ENCODE measurements at places on chromosomes 4 and X.
A peak's percentile ranks its signal among the peaks of the same experiment; 100 is the strongest.

DNA sequence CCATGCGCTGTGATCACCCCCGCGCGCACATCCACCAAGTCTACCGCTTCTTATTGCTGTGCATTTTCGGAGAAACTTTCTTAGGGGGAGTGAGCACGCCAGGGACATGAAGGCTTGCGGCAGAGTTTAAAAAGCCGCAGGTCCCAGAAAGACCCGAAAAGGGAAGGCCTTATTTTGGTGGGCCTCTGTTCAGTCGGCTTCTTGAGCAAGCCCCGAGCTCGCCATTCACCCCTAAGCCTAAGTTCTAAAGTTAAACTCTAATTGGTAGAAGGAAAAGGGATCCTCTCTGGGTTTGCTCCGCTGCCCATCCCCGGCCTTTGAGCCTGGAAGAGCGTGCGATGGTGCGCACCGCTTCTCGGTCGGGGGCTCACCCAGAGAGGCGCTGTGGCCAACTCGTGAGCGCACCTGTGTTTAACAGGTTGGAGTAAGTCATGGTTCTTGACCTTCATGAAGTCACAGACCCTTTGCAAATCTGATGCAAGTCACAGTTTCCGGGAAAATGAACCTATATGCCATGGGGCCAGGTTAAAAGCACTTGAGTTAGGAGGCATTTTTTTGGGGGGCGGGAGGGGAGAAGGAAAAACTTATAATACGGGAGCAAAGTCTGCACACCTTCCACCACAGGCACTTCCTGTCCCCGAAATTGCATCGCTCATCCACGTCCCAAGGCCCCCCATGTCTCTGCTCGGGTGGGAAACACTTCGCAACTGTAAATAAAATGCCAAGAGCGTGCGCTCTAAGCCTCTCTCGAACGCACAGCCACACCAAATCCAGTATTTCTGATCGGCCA, 1.9 kb downstream of the PHOX2B start:
- DNase-seq, result no peak

GRCh38 chr4:41541687-41542094, 3.7 kb downstream of the LIMCH1 start:
- no peak for DNase-seq

DNA sequence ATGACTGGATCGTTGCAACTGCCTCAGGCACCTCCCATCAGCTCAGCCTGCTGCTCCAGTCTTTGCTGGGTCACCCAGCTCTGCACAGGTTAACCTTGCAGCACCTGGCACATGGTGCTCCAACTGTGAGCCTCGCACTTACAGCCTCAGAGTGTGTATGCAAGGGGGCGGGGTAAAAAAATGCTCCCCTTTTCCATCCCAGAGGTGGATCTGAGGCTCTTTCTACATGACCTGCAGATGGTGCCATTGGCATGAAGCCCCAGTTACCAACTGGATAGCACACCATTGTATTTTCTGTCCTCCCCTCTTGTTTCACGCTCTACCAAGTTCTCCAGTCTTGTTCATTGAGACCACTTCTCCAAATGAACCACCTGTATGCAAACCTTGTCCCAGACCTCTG, 46.2 kb upstream of the TRPC3 start:
- DNase-seq, result peak; percentile 43

GRCh38 chrX:101219116-101219863, at the start of gene DRP2:
TSS of gene DRP2 (plus strand) at chrX:101219786. CDS start at chrX:101231648, 11,862 bp downstream.
- no peak for DNase-seq

GRCh38 chr4:108425988-108426387, 194.4 kb upstream of the RPL34 start:
- DNase-seq, result no peak

GRCh38 chr4:6812766-6813165, 30.2 kb downstream of the KIAA0232 start:
- no peak for DNase-seq

- no peak for DNase-seq
These were observed 166.4 kb downstream of the TRIML1 start for GRCh38 chr4:188305690-188306089.

DNA sequence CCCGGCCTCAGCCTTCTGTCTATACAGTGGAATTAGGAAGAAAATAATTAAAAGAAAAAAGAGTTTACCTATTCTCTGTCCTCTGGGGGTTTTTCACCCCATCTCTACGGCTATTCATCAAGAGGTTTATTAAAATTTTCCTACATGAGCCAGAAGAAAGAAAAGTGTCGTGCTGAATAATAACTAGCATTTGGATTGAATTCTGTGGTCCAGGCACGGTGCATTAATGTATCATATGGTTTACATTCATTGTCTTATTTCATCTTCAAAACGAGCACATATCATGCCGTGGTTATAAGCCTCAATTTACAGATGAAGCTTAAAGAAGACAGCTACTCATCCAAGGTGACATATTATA, 5.4 kb upstream of the NAA15 start:
- no peak for DNase-seq

DNA sequence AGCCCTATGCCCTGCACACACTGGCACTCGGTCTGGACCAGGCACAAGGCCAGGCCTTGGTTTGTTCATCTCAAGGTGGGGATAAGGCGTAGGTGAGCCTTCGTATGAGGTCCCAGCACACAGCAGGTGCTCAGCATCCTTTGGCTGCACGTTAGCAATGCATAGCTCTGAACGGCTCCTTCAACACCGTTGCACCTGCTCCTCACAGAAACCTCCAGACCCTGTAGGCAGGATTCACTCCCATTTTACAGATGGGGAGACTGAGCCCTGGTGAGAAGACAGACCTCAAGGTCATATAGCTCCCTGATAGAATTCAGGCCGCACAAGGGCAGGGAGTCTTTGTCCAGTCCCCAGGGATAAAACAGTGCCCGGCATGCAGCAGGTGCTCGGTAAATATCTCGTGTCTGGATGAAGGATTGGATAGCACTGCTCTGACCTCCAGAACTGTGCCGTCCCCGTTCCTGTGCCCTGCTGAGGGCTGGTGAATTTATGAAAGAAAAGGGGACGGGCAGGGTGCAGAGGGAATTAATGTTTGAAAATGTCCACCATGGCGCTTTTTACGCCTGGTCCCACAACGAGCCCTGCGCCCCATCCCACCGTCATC, 2.4 kb downstream of the PPP2R2C start:
- DNase-seq, result no peak

DNA sequence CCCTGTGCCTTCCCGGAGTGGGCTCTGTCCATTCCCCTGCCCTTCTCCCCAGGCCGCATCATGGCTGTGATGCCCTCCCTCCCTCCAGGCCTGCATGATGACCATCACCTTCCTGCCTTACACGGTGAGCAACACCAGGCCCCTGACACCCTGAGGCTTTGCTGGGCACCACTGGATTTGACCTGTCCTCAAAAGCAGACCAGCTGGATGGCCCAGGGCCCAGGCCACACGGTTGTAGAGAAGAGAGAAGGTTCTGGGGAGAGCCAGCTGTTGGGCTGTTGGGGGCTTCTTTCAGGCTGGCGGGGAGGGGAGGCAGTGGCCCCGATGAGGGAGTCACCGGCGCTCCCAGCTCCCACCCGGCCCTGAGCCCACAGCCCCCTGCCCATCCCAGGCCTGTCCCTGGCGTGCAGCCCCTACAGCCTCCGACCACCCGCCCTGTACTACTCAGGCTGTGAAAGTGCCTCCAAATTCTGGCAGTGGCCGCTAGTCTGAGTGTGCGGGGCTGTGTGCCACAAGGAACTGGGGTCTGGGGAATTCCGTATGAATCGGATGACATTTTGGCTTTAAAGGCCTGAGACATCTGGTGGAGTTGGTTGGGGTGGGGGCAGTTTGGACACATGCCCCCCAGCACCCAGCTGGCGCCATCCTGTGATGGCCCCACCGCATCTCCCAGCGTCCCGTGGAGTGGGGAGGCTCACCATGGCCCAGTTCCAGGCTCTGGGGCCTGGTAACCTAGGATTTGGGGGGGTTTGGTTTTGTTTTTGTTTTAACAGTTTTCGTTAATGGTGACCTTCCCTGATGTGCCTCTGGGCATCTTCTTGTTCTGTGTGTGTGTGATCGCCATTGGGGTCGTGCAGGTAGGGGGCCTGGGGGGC, 19.6 kb downstream of the TMEM175 start:
- no peak for DNase-seq

DNA sequence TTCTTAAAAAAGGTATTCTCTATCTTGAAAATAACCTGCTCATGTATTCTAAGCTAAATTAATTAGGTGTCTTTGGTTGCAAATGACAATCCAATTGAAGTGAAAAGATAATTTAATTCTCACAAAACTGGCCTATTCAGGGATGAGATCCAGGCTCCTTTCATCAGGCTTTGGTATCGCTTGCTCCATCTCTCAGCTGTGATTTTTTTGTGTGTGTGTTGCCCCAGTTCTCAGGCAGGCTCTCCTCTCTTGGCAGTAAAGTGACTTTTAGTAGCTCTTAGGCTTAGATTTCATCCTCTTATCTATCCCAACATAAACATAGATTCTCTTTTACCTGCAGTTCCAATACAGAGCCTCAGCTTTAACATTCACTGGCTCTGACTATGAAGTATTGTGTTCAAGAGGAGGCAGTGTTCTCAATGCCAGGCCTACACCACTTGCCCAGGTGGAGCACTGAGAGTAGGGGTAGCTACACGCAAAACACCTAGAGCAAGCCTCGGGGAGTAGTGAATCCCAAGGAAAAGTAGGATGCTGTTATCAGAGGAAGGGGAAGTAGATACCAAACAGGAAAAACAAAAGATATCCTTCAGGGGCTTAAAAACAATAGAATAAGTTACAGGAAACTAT, 392.4 kb upstream of the ATOH1 start:
- no peak for DNase-seq

GRCh38 chr4:88660446-88661294, 37.0 kb downstream of the NAP1L5 start:
- no peak for DNase-seq

Data from OCI-M1 (cell line).